ENCODE measurements at places on chromosomes 1 and 21.

DNA sequence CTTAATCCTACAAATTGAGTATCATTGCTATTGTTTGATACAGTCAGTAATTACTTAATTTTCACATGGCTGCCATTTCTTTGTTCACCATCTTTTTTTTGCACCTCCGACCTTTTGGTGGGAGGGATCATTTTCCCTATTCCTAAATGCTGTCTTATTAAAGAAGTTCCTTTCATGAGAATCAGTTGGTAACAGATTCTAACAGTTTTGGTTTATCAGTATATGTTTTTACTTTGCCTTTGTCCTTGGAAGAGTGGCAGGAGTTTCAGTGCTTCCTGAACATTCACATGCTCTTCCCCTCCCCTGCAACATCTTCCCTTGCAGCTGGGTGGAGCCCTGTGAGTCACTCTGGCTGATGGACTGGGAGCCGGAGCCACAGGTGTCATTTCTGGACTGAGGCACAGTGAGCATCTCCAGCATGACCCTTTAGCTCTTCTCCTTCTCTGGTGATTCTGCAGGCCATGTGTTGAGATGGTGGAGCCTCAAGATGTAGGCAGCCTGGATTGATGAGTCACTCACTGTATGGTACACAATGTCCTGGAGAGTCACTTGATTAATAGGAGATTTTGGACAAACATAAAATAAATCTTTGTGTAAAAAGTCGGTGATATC is 217.7 kb downstream of the URB2 start:
- DNase-seq = no peak

DNA sequence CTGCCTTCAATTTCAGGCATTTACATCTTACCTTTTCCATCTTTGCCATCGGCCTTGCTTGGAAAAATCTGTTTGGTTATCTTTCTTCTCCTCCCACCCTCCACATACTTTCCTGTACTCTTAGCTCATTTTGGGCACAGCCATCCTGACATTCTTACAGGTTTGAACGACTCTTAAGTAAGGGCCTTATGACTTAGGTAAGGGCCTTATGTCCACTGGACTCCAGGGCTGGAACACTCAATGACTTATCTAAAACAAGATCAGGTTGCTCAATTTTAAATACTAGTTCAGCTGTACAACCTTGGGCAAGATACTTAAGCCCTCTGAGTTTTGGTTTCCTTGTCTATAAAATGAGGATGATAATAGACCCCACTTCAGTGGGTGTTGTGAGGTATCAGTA is 40.9 kb downstream of the C1orf21 start:
- no peak for DNase-seq

DNA sequence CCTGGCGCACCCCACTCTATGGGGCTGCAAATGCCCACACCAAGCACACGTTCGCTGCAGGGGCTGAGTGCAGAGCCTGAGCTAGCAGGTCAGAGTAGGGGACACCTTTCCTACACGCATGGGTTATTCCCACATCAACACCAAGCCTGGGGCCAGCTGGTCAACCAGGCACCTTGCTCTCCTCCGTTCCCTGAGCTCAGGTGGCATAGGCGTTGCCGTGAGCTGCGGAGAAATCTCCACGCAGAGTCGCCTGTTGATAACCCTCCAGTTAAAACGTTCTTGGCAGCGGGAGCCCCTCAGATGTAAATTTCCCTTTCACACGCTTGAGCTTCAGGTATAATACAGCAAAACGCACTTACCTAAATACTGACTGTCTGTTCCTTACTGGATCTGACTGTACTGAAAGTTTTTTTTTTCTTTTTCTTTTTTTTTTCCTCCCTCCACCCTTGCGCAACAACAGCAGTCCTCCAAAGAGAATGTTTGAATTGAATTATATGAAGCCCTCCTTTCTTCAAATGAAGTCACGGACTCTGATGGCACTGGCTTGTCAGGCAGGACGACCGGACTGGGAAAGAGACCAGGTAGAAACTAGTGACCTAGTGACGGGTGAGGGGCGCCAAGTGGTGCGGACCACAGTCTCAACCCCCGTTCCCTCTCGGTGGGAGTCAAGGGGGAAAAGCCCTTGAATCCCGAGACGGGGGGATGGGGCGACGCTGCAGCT is 2.1 kb downstream of the BRINP3 start:
- DNase-seq = no peak

GRCh38 chr1:97938285-97938642 is 17.4 kb upstream of the DPYD start:
- DNase-seq = no peak

GRCh38 chr1:187121661-187122060 is 292.9 kb downstream of the PLA2G4A start:
- no peak for DNase-seq

DNA sequence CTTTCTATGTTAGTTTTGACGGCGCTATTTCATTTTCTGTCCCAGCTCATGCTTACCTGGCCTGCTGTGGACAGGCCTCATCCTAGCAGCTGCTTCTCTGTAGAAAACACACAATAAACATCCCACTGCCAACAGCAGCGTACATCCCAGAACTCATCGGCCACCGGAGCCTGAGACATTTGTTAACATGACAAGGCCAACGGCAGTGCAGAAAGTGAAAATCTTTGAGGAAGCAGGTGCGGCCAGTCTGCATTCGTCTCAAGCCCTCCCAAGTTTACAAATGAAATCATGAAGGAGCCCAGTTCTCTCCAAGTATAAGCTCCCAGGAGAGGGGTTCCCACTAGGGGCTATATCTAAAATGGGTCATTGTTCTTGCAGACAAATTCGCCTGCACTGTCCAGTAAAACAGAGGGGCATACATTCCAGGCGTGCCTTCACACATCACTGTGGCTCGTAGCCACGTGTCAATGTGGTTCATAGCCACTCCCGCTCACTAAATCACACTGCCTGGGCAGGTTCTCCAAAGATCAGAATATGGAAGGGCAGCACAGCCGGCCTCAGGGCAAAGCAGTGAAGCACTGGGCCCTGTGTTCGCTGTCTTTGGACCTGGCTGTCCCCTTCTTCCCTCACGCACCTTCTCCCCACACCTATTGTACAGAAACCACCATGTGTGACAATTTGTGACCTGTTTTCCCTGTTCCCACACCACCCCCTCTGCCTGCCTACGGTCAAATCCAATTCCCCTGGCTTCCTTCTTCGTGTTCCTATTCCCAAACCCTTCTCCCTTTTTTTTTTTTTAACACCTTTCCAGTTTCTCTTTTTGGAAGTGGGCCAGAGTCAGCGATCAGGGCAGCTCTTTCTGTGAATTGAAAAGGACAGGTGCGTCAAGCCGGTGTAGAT is 27.0 kb upstream of the ABCG1 start:
- no peak for DNase-seq

GRCh38 chr1:81208441-81208840 is 592.3 kb upstream of the ADGRL2 start:
- DNase-seq = no peak

GRCh38 chr1:80365359-80366021 is 1359.0 kb upstream of the ADGRL4 start:
- no peak for DNase-seq

GRCh38 chr1:53291574-53291973 is 36.3 kb downstream of the LRP8 start:
- no peak for DNase-seq

DNA sequence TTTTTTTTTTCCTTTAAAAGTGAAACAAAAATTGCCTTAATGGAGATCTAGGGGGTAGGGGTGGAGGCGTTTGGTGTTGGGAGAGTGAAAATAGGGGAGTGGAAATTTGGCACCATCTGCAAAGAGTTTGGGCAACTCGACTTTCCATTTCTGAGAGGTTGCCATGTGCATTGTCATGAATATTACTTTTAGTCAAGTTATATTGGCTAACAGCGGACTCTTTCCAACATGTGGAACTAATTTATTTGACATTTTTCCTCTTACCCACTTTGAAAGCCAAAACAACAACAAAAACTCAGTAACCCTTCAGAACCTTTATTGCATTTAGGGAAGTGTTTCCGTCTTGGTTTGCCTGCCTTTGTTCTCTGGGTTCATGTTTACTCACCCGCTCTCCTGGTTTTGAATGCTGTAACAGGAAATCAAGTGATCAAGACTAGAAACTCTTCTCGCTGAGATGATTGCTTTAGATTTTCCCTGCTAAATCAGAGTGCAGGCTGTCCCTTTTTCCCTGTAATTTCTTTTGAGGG is 70.4 kb downstream of the CACHD1 start:
- no peak for DNase-seq

DNA sequence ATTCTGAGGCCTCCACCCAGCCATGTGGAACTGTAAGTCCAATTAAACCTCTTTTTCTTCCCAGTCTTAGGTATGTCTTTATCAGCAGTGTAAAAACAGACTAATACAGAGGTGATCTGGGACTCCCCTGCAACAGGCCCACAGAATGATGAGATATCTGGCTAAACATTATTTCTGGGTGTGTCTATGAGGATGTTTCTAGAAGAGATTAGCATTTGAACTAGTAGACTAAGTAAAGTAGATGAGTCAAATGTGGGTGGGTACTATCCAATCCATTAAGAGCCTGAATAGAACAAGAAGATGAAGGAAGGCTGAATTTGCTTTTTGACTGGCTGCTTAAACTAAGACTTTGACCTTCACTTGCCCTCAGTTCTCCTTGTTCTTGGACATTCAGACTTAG is 396.5 kb upstream of the LRRC7 start:
- DNase-seq = no peak

DNA sequence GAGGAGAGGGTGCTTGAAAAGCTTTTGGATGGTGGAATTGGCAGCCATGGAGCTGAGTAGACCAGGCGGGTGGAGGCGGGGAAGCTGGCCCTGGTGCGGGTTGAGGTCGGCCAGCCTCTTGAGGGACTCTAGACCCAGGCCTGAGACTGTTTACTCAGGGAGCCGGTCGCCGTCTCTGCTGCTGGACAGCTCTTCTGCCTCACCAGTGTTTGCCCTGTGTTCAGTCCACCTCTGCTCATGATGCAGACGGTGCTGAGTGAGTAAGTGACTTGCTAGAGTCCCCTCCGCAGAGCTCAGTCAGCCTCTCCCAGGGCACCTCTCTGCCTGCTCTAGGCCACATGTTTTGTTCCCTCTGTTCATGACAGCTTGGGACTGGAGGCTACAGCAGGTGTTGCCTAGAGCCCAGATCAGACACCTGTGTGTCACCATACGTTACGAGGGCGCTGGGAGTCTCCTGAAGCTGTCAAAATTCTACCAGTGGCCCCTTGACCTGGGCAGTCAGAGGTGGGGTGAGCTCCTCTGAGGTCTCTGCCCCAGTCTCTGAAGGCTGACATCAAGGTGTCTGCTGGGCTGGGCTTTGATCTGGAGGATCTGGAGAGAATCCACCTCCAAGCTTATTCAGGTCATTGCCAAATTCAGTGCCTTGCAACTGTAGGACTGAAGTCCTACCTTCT is 73.5 kb upstream of the WNT4 start:
- DNase-seq = no peak

- no peak for DNase-seq
Observed at GRCh38 chr1:224114787-224115175, 870 bp downstream of the FBXO28 start.
